Temporal lobe (tissue), 4 donors: ENCODE measurements at places on chromosomes 4 and X. TPM values are rescaled to one million over a fixed set of nuclear protein-coding genes. Genes with fewer than 3 reads are reported as not detected.

TAF7L gene
- under 0.01 TPM for total RNA-seq

MTMR1 gene
- 28.5 TPM for total RNA-seq

TCEAL3 gene
- 12.8 TPM for total RNA-seq

GPRASP3 gene
- 40.1 TPM for total RNA-seq

STX18 gene
- total RNA-seq, result 12.3 TPM

CLGN gene
- total RNA-seq, result 4.2 TPM

SRPX2 gene
- 1.2 TPM for total RNA-seq

SYN1 gene
- 20.2 TPM for total RNA-seq

DSPP gene
- under 0.01 TPM for total RNA-seq

ARSJ gene
- total RNA-seq, result 0.49 TPM

TEC gene
- total RNA-seq, result 2.0 TPM

USP17L24 gene
- not detected for total RNA-seq

FGA gene
- total RNA-seq, result not detected

FGG gene
- total RNA-seq, result not detected

SLITRK2 gene
- 6.1 TPM for total RNA-seq
